ENCODE measurements at places on chromosomes 12 and 14.

DNA sequence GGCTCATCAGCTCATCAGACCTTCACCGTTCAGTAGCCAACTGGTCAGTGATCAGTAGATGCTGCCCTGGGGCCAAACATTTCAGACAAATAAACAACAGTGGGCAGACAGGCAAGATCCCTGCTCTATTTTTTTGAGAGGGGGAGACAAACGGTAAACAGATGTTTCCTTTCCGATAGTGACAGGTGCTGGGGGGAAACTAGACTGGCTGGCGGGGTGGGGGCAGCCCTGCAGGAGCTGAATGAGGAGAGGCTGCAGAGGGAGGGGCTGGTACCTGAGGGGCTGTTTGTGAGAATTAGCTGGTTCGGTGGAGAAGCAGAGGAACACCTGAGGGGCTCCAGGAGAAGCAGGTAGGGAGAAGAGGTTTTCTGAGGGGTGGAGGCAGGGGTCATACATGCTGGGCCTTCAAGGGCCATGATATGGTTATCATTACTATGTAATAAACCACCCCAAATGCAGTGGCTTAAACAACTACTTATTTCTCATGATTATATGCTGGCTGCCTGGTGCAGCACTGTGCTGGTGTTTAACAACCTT is 8.2 kb upstream of the GOLGA3 start:
- DNase-seq: no peak

DNA sequence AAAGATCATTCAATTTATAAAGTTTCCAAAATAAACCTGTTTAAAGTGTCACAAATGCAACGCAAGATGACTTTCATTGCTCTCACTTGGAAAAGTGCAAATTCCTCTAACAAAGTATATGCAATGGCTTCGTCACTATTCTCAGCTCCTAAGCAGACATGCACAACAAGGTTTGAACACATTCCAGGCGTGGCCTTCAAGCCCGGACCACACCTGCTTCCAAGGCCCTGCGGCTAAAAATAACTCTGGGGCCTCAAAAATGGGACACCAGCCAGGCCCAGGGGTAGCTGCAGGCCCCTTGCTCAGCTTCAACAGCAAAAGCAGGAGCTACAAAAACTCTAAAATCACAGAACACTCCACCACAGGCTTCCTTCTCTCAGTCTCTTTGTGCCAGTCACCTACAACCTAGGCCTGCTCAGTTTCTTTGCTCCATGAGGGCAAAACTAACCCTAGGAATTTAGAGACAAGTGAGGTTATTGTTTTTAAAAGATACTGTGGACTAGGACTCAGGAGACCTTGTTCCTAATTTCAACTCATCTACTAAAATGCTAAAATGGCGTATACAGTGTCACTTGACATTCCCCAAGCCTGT is 29.3 kb downstream of the DUSP16 start:
- no peak for DNase-seq

DNA sequence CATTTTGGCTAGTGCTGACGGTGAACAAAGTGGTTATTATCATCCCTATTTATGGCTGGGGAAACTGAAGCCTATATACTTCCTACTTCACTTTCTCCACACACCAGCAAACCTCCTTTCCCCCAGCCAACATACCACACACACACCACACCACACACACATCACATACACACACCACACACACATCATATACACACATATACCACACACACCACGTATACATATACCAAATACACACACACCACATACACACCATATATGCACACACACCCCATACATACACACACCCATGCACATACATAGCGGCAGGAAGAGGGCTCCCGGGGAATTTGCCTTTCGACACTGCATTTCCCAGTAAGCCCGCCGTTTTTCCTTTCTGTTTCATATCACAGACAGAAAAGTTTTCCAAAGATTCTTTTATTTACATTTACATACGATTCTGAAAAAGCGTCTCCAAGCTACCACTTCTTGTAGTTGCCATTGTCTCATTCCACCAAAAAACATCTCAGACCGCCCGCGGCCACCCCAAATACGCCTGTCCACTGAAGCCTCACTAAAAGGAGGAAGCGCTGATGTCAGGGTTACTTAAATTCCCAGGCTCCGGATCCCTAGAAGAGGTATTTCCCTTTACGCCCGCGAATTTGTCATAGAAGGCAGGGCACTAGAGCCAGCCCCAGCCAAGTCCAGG is 823 bp upstream of the RAB5B start:
- no peak for DNase-seq

DNA sequence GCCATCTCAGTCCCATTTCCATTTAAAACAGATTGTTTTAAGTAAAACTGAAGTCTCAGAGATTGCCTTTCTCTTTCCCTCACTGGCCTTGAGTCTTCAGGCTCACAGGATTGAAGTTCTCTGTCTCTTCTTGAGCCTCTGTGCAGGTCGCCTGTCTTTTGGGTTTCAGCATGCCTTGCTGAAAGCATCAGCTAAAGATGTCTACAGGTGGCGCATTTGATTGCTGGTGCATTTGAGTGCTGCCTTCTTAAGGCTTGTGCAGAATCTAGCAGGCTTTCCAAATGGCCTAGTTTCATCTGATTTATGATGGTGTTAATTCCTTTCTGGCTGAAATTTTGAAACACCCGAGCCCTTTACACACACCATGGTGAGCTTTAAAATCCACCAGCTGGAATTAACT is 1062.2 kb upstream of the FBXO33 start:
- no peak for DNase-seq

DNA sequence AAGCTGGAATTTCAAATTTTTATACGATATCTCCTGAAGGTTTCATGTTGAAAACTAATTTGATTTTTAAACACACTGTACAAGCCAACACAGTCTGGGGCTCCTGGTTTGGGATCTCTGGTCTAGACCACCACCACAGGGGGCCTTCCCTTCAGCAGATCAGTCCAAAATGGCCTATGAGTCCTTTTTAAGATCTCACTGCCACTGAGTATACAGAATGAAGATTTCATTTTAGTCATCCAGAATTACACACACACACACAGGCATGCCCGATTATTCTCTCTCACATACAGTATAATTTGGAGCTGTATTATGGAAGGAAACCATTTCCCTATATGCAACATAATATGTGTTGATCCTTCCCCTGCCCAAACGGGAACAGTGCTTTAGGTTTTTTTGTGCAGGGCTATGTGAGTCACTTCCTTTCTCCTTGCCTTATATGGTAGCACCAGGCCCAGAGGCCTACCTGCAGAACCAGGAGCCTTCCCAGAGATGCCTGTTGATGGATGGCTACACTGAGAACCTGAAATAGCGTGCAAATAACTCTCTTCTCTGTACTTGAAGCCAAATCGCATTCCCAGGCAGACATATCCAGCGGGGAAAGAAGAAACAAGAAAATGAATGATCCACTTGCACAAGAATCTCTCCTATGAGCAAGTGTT is 28.1 kb upstream of the WNK1 start:
- no peak for DNase-seq
